ENCODE measurements at places on chromosomes 7 and 10.

GRCh38 chr10:47088656-47089354, 177.6 kb downstream of the PTPN20 start:
- no peak for DNase-seq

GRCh38 chr10:28393956-28394568, 91.2 kb upstream of the MPP7 start:
- peak; percentile 47 for DNase-seq

- DNase-seq, result no peak
Observed at GRCh38 chr10:104577163-104577562, 63.9 kb upstream of the SORCS3 start.

DNA sequence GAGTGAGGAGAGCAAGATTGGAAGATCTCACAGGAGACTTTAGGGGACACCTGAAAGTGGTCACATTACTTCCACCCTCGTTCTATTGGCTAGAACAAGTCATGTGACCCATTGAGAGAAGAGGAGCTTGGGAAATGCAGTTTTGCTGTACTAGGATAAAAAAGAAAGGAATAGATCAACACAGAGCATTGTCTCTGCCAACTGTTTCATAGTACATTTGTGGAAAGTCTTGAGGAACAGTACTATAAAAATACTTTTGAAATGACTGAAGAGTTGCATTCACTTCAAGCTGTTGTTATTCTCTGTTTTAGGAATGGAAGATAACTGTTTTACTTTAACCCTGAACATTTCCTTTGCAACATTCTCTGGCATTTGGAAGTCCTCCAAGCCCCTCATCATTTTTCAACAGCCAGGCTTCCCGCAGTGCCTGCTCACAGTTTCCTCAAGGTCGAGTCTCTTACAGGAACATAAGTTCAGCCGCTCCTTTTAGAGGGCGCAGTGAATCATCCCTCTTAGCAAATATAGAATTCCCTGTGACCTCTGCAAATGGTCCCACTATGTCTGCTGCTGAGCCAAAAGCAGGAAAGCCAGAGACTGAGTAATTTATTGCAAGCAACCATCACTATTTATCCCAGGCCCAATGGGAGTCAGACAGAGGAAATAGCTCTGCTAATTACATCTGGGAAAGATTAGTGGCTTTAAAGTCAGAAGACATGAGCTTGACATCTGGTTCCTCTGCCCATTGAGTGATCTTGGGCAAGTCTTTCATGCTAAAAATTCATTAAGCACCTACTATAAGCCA, 40.7 kb downstream of the MRPL32 start:
- no peak for DNase-seq

GRCh38 chr7:141945356-141945755, 1.4 kb downstream of the CLEC5A start:
- DNase-seq, result no peak

DNA sequence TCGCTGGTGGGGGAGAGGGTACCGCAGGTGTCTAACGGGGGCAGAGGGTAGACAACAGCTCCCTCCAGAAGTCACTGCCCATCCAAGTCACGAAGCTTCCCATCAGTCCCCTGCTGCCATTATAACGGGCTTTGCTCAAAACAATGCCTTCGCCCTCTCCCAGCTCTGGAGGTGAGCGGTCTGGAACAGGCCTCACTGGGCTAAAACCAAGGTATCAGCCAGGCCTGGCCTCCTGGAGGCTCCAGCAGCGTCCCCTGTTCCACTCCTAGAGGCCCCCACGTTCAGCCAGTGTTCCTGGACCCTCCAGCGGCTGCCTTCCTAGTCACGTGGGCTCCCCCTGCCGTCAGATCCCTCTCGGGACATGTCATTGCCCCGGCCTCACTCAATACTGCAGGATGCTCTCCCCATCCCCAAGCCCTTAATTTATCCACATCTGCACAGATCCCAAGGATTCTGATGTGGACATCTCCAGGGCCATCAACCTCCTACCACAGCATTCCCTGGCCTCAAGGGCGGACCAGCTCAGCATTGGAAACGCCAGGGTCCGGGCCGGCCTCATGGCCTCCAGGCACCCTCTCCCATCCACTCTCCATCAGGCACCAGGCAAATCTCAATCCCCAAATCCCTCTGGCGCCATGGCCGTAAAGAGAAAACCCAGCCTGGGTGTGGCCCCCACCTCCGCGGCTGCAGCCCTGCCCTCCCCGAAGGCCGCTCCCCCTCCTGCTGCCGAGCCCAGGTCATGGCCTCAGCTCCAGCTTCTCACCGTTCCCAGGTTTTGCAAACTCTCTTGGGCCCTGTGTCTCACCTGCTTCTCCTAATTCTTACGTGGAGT, 104.1 kb upstream of the FAM20C start:
- DNase-seq, result no peak

DNA sequence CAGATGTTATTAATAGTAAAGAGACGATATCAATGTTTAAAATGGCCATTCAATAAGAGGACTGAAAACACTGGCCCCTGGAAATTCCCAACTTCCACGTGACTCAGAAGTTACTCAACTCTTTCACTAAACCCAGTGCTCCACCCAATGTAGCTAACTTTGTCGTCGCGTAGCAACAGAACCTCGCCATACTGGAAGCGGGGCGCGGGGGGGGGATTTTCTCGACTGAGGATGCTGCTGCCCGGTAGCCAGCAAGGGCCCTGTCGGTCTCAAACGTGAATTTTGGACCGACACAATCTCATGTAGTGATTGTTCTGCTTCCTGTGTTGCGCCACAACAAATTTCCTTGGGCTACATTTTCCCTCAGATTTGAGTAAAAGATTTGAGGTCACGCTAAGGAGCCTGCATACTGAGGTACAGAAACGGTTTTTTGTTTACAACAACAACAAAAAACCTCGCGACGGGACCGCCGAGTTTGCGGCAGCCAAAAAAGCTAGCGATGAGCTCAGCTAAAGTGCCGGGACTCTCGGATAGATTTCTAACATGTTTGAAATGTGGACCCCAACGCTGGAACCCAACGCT, 977 bp upstream of the SFR1 start:
- peak; percentile 78 for DNase-seq

DNA sequence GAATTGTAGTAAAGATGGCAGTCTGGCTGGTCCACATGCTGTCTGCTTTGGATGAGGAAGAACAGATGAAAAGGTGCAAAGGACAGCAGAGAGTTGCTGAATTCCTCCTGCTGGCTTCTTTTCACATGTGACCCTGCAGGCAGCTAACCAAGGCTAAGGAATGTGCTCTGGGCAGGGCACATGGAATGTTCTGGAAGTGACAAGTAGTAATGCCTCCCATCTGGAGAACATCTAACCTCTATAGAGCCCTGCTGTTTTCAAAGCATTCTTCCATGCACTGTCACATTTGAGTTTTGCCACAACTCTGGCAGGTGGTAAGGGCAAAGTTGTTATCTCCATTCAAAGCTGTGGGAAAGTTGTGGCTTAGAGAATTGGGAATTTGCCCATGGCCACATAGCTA, 208.8 kb downstream of the STK31 start:
- DNase-seq, result no peak

DNA sequence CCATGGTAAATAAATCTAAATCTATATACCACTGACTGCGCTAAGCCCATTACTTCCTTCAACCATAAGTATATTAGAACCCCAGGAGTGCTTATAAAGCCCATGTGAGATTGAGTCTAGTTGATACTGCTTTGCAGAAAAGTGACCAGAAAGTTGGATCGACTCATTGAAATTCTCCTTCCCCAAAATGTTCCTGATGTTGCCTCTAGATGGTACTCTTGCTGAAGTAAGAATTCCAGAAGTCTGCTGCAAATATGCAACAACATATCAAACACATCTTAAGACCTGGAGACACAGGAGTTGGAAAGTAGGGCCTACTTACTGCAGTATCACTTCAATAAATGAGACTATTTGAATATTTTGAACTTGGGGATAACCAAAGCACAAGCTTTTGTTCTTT, 550.8 kb downstream of the IPMK start:
- DNase-seq, result no peak

GRCh38 chr7:157490465-157490912, 153.7 kb downstream of the DNAJB6 start:
- DNase-seq, result peak; percentile 29

DNA sequence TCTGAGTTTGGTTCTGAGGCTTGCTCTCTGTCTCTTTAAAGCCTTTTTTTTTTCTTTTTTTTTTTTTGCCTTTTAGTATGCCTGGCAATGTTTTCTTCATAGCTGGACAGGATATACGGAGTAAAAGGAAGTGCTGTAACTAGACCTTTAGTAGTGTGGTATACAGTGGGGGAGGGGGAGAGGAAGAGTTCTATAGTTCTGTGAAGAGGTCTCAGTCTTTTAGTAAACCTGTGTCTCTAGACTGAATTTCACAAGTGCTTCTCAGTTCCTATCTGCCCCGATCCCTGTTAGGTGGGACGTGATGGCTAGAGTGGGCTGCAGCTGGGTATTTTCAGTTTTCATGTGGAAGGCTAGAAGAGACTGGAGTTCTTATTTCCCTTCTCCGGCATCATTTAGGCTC, 3.1 kb upstream of the ABCC2 start:
- DNase-seq, result no peak

DNA sequence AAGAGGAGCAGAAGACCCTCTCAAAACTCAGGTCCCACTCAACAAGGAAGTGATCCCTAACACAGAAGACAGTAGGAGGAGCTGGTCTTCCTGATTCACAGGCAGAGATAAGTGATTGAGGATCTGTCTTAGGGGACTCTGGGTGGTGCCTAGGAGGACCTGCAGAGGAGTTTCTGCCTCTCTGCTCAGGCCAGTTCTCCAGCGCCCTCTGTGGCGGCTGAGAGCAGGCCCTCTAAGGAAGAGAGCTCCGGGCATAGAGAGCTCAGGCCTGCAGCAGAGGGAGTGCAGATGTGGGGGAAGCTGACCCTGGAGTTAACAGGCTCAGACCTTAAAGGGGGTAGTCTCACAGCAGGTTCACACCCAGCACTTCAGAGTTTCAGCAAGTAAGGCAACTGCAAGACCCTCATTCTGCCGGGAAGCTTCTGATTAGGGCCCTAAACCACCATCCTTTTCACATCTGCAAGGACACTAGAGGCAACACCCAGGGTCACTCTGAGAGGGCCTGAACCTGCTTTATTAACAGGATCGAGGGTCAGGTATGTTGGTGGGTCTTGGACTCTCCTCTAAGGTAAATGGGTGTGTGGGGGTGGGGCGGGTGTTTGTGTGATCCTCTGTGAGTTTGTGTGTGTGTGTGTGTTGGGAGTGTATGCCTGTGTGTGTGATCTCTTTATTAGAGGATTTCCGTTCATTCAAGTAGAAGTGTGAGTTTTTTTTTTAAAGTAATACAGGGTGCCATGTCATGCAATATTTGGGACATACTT, 57.6 kb upstream of the TARP start:
- DNase-seq, result no peak

GRCh38 chr10:72611783-72612182, 14.1 kb downstream of the MICU1 start:
- DNase-seq, result no peak

DNA sequence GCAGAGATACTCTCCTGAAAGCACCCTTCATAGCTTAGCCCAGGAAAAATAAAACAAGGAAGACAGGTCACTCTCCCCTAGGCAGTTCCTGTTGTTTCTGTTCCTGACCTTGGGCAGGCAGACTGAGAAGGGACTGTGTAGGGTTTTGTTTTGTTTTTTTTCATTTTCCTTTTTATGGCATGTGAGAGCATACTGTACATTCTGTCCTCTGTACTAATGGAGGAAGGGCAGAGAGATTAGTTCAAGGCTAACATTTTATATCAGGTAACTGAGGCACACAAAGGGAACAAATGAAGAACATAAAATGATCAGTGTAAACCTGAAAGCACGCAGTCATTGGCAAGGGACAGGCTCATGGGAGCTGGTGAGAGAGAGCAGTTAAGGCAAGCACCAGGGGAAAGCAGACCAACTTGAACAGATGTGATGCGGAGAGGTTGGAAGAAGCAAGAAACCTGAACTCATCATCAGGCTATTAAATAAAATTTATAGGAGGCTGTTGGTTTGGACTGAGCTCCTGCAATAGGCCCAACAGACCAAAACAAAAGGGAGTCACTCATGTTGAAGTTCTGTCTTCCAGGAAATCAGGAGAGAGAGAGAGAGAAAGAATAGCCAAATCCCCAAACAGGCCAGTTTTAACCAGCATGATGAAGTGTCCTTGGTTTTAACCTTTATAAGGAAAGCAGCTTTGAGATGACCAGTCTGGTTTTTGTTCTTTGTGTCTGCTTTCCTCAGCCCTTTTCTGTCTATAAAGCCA, 34.1 kb upstream of the PDCD4 start:
- DNase-seq, result no peak

DNA sequence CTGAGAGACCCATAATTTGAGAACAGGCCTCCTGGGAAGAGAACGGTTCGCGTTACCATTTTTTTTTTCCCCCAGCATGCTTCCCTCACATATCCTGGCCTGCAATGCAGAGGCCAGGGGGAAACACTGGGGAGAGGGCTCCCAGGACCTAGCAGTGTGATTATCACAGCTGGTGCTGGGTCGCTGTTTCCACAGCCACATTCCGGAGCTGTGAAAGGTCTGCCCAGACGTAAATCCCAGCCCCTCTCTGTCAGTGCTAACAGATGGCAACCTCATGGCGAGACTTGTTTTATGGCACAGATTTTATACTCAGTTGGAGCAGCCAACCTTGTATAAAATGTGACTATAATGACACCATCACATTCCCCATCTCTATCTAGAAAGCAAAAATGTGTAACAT, 150.5 kb downstream of the PLXDC2 start:
- no peak for DNase-seq

GRCh38 chr10:47031901-47032465, 120.8 kb downstream of the PTPN20 start:
- DNase-seq, result no peak

DNA sequence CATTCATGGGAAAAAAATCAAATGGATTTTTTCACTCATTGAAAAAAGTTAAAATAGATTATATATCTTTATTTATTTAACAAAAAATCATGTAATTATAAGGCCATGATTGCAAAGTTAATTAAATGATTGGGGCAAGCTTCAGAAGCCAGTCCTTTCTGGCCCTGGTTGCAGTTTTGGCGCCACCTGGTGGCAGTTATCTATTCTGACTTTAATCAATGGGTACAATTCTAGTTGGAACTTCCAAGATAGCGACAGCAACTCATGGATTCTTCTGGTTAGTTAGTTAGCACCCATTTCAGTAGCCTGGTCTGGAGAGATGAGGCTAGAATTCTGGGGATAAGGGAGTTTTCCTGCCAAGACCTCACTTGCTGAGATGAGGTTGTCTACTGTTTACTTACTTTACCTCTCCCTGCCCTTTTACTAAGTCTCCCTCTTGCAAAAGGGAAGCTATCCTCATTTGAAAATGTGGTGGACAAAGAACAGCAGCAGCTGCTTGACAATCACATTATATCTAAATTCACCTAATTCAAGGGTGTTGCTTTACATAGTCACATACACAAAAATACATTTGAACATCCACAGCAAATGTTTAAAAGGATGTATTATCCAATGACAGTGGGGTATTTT, 42.3 kb downstream of the NOC3L start:
- peak; percentile 51 for DNase-seq

DNA sequence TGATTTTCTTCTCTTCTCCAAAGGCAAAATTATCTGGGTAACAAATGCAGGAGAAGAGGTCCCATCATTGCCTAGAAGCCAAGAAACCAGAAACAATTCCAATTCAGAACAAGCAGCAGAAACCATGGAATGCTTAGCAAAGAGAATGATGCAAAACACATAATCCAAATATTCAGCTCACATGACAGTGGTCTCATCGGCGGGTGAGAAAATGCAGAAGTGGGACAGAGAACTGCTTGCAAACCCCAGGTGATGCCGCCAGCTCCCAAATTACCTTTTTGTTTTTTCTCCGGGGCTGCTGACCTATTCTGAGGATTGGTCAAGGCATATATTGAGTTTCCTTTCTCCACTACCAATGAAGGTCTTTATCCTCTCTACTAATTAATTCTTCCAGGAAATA, 99.7 kb downstream of the ZNF22 start:
- no peak for DNase-seq
